ENCODE measurements at places on chromosomes 7 and 10.

- no peak for DNase-seq
These were observed 67.5 kb downstream of the CUX1 start for GRCh38 chr7:101884671-101885596.

GRCh38 chr10:79084012-79084971 lies 15.5 kb downstream of the ZMIZ1 start:
- peak; percentile 89 for DNase-seq

DNA sequence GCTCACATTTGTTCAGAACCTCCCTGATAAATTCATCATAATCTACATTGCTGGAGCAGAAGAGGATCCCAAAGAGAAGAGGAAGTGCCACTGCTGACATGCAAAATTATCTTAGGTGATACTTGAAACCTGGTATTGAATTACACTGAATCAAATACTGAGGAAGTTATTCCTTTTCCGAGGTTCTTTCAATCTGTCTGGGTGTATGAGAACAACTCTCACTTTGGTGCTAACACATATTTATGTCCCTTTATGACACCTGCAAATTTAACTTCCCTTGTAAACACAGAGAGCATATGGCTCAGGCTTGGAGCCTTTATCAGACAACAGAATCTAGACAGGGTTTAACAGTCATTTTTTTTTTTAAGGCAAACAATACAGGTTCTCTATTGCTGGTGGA lies 131.4 kb downstream of the SRPK2 start:
- peak; percentile 18 for DNase-seq

DNA sequence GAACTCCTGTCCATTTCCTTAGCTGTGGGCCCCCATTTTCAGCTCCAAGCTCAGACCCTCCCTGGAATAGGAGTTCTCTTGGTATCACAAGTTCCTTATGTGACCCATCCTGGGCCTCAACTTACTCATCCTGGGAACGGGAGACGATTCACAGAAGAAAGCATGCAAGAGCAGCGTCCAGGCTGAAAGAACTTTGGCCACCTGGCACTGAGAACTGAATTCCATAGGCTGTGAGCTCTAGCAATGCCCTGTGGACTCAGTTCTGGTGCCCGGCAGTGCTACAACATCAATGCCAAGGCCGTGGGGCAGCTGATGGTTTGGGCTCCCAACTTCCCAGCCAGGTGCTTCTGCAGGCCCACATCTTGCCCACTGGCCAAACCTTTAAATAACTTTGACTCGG lies 3.9 kb upstream of the CUEDC2 start:
- DNase-seq, result no peak

DNA sequence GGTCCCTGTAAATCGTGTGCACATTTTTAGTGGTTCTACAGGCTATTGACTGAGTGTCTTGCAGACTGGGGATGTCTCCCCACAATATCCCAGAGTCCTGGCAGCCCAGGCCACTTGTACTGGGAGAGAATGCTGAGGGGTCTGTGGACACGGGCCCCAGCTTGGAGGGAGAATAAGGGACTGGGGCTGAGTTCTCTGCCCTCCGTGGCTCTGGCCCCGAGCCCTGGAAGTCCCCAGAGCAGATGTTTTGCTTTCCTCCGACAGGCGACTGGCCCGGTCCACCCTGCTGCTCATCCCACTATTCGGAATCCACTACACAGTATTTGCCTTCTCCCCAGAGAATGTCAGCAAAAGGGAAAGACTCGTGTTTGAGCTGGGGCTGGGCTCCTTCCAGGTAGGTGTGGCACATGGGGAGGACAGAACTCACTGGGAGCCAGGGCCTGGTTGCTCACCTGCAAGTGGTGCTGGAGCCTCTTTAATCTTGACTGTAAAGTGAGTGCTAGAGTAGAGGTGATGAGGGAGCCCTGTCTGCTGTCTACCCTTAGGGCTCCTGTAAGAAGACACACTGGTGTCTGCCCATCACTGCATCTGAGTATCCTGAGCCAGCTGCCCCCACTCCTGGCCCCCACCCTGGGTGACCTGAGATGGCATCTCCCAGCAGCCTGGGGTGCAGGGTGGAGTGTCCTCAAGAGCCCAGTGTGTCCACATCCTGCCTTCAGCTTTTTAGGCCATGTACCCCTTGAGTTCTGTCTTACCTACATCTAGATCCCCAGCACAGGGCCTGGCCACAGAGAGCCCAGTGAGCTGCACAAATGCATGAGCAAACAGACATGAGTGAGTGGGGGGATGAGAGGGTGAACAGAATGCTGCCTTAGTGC lies 51.1 kb downstream of the ADCYAP1R1 start:
- DNase-seq, result no peak

GRCh38 chr10:86711513-86712316 lies 43.4 kb downstream of the LDB3 start:
- peak; percentile 24 for DNase-seq

GRCh38 chr7:143385891-143386781 lies 5.0 kb downstream of the ZYX start:
- no peak for DNase-seq

DNA sequence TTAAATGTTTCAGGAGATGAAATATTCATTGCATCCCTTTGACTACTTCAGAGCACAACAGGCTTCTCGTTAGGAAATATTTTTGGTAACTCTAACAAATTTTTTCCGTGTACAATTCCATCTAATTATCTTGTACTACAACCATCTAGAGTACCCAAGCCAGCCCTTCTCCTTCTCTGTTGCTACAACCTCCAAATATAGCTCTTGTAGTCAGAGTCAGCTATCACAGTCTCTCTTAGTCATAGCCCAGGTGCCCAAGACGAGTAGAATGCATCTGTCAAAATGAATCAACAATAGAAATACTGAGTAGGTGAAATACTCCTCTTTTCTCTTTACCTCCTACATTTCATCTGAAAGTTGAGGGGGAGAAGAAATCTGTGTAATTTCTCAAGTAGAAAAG lies 74.0 kb downstream of the INHBA start:
- DNase-seq, result peak; percentile 46

DNA sequence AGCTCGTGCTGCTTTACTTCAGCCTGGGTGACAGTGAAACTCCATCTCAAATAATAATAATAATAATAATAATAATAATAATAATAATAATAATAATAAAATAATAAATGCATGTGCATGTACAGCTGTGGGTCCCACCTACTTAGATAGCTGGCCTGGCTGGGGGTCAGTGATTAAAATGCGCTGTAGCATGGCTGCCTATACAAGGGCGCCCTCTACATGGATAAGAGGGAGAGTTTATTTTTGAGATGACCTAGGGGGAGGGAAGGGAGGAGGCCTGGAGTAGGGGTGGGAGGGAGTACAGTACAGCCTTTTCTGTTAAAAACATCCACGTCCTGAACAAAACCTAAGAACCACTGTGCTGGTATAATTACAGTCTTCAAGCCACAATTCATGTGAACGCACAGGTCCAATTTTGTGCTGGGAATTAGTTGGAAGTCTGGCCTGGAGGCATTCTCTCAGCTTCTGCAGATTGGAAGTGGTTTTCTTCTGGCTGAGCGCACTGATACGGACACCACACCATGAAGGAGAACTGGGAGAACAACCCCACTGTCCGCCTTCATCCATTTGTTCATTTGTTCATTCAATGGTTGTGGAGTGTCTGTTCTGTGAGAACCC lies 146.5 kb downstream of the TMEM178B start:
- DNase-seq, result peak; percentile 12

DNA sequence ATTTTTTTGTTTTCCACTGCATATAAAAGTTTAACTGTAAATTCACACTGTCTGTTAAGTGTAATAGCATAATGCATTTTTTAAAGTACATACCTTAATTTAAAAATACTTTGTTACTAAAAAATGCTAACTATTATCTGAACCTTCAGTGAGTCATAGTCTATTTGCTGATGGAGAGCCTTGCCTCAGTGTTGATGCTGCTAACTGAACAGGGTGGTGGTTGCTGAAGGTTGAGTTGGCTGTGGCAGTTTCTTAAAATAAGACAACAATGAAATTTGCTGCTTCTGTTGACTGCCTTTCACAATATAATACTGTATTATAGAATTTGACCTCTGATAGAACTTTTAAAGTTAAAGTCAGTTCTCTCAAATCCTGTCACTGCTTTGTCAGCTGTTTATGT lies 72.3 kb upstream of the GATAD1 start:
- DNase-seq, result no peak

DNA sequence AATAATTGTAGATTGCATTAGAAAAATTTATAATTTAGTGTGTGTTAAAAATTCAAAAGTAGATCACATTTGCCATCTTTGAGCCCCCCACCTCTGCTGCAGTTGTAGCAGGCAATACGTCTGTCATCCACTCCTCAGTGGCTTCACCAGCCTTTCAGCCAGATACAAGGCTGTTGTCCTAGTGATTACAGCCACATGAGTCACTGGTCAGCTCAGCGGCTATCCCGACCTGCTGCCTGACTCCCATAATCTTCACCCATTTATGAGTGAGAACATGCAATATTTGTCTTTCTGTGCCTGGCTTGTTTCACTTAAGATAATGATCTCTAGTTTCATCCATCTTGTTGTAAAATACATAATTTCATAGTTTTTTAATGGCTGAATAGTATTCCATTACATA lies 9.2 kb downstream of the OR2A5 start:
- peak; percentile 65 for DNase-seq

GRCh38 chr7:55245271-55245723 lies 119.8 kb upstream of the LANCL2 start:
- DNase-seq, result peak; percentile 84

DNA sequence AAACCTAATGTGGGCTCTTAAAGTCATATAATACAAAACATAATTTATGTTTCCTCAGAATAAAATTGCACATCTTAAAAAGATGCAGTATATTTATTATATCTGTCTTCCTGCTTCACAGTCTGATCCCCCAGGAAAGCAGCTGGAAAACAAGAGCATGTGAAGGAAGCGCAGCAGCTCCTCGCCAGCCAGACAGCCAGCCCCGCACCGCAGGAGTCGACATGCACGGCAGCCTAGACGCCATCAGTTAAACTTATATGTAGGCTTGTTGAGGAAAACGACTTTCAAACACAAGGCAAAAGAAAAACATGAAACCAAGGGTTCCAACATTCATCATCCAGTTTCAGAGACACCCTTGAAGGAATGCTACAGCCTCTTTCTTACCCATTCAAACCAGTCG lies 59.0 kb downstream of the PAXIP1 start:
- no peak for DNase-seq

- no peak for DNase-seq
These were observed 7.0 kb downstream of the RTKN2 start for GRCh38 chr10:62261666-62262065.

- DNase-seq, result no peak
These were observed 54.5 kb downstream of the ADRA2A start for GRCh38 chr10:111131168-111131799.

DNA sequence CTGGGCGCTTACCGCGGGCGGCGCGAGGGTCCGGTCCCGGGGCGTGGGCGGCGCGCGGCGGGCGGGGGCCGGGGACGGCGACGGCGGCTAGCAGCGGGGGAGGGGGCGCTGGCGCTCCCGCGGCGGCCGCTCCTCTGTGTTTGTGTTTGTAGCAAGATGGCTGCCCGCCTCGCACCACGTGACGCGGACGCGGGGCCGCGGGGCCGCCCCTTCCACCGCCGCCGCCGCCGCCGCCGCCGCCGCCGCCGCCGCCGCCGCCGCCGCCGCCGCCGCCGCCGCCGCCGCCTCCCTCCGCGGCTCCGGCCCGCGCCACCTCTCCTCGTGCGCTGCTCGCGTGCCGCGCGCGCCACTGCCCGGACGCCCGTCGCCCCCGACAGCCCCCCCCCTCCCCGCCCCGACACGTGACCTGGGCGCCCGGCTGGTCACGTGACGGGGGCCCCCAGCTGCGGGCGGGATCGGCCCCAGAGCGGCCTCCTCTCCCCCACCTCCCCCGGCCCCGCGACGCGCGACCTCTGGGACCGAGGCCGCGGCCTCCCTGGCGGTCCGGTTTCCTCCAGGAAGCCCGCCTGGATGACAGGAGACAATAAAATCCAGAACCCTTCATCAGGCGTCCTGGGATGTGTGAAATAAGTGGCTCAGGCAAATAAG lies at the start of gene GIGYF1:
TSS of gene GIGYF1 (minus strand) at position 153 of the 648 bp plus-strand sequence. CDS start 6,012 bp downstream, outside the sequence.
- peak; percentile 58 for DNase-seq

DNA sequence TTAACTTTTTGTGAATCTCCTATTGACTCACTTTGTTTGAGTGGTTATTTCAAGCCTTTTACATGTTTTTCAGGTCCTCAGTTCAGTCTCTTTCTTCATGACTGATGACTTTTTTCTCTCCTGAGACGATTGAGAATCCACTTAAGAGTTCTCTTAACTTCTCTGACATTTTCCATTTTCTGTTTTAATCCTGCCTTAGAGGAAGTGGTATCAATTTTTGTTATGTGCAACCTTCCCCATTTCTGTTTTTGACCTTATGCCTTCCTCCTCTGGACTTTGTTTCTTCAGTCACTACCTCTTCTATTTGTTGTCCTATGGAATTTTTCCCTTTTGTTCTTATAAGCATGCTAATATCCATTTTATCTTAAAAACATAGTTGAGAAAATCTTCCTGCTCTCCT lies 2.4 kb downstream of the PSMC2 start:
- no peak for DNase-seq

- no peak for DNase-seq
These were observed 6.7 kb downstream of the KCP start for GRCh38 chr7:128903621-128904361.

GRCh38 chr7:75531359-75531821 lies 39.3 kb downstream of the SPDYE5 start:
- DNase-seq, result peak; percentile 60
